ENCODE measurements at places on chromosomes 13 and 19.

- DNase-seq, result no peak
Measured at GRCh38 chr19:35223862-35224505, 4.6 kb downstream of the FAM187B start.

DNA sequence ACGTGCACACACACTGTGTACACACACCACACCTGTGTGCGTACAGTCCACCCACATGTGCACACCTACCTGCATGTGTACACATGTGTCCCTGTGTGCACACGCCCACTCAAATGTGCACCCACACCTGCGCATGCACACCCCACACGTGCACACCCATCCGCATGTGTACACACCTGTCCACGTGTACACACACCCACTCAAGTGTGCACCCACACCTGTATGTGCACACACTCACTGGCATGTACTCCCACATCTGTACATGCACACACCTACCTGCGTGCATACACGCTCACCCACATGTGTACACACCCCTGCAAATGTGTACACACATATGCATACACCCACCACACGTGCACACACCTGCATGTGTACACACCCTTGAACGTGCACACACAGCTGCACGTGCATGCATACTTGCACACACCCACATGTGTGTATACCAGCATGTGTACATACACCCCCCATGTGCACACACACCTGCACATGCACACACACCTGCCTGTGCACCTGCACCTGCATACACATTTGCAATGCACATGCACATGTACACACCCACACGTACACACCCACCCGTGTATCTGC is 10.6 kb downstream of the PKN1 start:
- no peak for DNase-seq

DNA sequence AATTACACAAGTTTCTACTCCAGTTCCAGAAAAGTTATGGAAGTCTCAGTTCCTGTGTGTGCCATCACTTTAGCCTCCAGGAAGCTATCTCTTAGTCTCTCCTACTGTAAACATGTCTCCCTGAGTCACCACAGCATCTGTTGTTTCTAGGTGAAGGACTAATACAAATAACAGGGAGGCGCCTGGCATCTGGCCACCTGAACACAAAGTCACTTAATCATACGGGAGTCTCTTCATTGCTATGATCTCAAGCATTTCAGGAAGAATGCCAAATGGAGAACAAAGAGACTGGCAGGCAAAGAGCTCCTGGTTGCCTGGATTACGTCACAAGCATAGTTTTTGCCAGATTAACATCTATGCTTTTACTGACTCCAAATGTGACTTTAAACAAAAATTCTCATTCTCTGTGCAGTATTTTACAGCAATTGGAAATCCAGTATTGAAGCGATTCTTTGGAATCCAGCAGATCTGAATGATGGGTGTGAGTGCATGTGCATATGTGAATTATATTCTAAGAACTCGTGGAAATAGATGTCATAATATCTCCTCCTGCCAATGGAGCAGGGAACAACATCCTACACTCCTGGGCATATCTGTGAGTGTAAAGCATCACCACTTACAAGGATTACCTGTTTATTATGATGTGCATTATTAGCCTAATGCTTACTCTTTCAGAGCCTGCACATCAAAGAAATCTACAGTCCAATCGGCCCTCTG is 572.8 kb downstream of the PCDH9 start:
- DNase-seq, result peak; percentile 71

- DNase-seq, result no peak
Measured at GRCh38 chr13:95153647-95154412, 147.4 kb downstream of the ABCC4 start.

DNA sequence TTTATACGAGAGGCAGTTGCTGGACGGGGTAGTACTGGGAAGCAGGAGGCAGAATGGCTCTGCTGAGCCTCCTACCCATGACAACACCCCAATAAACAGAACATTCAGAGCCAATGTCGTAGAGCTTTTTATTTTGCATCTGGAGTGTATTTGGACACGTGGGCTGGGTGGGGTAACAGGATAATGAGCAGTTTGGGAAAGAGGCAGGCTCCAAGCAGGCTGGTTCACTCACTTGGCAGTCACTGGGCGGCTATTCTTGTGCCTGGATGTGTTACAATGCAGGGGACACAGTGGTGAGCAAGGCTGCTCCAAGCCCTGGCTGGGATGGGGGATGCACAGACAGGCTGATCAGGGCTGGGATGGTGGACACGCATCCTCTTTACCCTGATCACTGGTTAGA is 9.5 kb downstream of the ACTMAP start:
- DNase-seq, result no peak
